A673 (cell line): ENCODE measurements at places on chromosomes 13 and 19. TPM values are rescaled to one million over a fixed set of nuclear protein-coding genes. Genes with fewer than 3 reads are reported as not detected.

APC2 gene
- 1.3 and 1.9 TPM in 2 replicates for total RNA-seq

DKKL1 gene
- total RNA-seq, result 1.2 and 1.6 TPM in 2 replicates

RAB3A gene
- 2.9 and 4.2 TPM in 2 replicates for total RNA-seq

C19orf33 gene
- not detected in 2 replicates for total RNA-seq

DNA sequence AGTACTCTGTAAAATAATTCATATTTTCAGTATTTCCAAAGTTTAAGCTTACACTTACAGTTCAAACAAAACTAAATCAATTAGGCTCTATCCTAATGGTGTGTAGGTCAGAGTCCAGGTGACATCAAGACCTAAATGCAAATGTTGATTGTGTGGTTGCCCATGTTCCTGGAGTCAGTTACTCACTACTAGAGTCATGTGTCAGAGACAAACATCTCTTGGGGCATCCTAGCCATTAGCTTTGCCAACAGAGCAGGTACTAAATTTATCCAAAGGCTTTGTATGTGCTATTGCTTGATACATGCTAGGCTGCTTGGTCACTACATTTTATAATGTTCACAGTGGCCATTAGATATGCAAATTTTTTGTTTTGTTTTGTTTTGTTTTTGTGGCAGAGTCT lies 11.7 kb downstream of the SPRY2 start:
- no peak for DNase-seq

DNA sequence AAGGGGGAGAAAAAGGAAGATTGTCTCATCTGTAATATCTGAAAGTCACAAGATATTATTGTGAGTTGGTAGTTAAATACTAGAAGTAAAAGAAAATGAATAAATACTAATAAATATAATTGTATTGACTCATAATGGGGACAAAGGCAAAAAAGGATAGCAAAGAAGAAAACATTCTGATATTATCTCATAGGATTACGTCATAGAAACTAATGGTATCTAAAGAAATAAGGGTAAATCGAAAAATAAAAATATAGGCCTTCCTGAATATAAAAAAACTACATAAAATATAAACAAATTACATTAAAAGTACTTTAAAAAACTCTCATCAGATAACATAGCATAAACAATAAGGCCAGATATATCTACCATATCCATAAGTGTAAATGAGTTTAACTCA lies 38.6 kb upstream of the TDRD3 start:
- no peak for DNase-seq

GRCh38 chr19:14000691-14001375 lies 5.3 kb downstream of the RFX1 start:
- no peak for DNase-seq
